ENCODE measurements at places on chromosomes 3 and 15. TPM values are rescaled to one million over a fixed set of nuclear protein-coding genes. Genes with fewer than 3 reads are reported as not detected.

MAGEL2 gene
- not detected for total RNA-seq

CLDN11 gene
- total RNA-seq = not detected

OGG1 gene
- 17.0 TPM for total RNA-seq

CAND2 gene
- total RNA-seq = 0.40 TPM

ITIH1 gene
- total RNA-seq = not detected
